ENCODE measurements at places on chromosomes 6 and 20. TPM values are rescaled to one million over a fixed set of nuclear protein-coding genes. Genes with fewer than 3 reads are reported as not detected.

WFDC2 gene
- total RNA-seq, result not detected

HS3ST5 gene
- 0.86 TPM for total RNA-seq

PMEPA1 gene
- 21.9 TPM for total RNA-seq

DLK2 gene
- 1.4 TPM for total RNA-seq

- peaks cover 27% of the 10 kb centered on the region for H3K4me1 ChIP-seq
- no peak for DNase-seq
- no peaks in the 10 kb centered on the region for H3K36me3 ChIP-seq
Measured at GRCh38 chr20:11271319-11271718, 597.5 kb upstream of the JAG1 start.

DNA sequence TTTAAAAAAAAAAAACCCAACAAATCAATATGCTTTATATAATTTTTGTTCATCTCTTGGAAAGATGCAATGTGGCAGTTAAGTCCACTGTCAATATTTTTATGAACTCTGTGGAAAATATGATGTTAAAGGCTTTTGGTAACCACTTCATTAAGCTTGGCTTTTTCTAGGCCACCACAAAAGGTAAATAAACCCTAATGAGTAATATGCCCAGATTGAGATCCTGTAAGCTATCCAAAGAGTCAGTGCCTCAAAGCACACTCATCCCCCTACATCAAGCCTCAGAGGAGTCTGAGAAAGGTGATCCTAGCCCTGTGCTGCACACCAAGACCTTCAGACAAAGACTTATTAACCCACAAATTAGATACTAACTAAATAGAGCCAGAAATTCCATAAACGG lies 121.1 kb downstream of the CDC5L start:
- no peaks in the 10 kb centered on the region for H3K27me3 ChIP-seq
- H3K4me3 ChIP-seq, result no peak overlapping the region
- DNase-seq, result peak; percentile 73
- H3K36me3 ChIP-seq, result no peaks in the 10 kb centered on the region
- peak overlapping the region; percentile 17 for H3K27ac ChIP-seq

GRCh38 chr6:116265041-116265829 lies 11.4 kb upstream of the TSPYL4 start:
- DNase-seq, result peak; percentile 76
- H3K27ac ChIP-seq, result peak overlapping the region; percentile 35
- peaks cover 13% of the 10 kb centered on the region for H3K4me1 ChIP-seq
- H3K27me3 ChIP-seq, result no peaks in the 10 kb centered on the region
- H3K36me3 ChIP-seq, result no peaks in the 10 kb centered on the region
- no peak overlapping the region for H3K4me3 ChIP-seq

DNA sequence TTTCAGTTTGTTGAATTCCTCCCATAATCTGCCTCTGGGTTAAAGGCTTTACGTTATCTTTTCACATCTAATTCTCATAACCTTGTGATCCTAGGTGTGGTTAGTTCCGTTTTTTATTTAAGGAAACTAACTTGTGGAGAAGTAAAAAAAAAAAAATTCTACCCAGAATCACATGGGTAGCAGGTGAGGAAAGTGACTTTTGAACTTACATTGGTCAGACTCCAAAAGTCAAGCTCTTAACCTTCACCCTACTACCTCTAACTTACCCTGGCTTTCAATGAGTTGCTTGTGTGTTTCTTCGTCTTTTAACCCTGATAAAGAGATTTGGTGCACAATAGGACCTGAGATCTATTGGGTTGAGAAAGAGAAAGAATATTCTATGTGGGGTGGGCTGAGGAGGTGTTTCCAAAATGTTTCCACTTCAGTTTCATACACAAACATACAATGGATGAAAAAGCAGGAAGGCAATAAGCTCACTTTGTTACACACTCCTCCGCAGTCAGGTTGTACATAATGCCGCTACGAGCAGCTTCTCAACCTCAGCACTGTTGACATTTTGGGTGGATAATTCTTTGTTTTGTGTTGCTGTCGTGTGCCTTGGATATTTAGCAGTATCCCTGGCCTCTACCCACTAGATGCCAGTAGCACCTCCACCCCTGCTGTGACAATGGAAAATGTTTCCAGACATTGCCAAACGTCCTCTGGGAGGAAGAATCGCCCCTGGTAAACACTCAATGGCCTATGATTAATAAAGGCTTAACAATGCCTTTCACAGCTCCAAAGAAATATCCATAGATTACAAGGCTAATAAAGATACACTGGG lies 193.0 kb upstream of the ZNF217 start:
- H3K27ac ChIP-seq, result peak overlapping the region; percentile 87
- H3K27me3 ChIP-seq, result no peaks in the 10 kb centered on the region
- H3K36me3 ChIP-seq, result no peaks in the 10 kb centered on the region

GRCh38 chr6:23522792-23523547 lies 603.0 kb upstream of the NRSN1 start:
- peaks cover 14% of the 10 kb centered on the region for H3K4me1 ChIP-seq
- DNase-seq, result no peak
- H3K4me3 ChIP-seq, result no peak overlapping the region

DNA sequence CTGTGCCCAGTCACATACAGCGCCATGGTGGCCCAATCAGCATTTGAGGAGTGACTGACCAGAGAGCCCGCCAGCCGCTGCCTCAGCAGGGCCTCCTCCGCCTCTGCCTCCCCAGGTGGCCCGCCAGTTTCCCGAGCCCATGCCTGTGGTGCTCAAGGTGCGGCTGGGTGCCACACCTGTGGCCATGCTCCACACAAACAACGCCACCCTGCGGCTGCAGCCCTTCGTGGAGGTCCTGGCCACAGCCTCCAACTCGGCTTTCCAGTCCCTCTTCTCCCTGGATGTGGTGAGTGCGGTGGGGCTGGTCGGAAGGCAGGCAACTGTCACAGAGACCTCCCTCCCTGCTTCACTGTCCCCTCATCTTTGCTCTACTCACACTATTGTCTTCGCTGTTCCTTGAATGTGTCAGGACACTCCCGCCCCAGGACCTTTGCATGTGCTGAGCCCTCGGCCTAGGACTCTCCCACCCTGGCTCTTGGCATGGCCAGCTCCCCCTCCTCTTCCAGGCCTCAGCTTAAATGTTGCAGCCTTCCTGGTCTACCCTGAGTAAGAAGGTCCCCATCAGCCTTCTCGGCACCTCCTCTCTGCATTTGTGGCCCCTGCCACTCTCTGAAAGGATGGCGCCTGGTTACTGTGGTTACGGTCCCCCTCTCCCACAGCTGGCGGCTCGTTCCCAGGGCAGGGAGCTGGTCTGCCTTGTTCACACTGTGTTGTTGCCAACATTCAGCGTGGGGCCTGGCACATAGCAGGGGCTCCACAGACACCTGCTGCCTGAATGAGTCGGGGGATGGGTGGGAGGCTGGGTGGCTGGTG lies 11.8 kb upstream of the BPIFB6 start:
- DNase-seq, result no peak
- no peak overlapping the region for H3K27ac ChIP-seq
- H3K4me1 ChIP-seq, result no peaks in the 10 kb centered on the region
- H3K4me3 ChIP-seq, result no peak overlapping the region
- no peaks in the 10 kb centered on the region for H3K36me3 ChIP-seq
